NK-92 treated with Interleukin-12 subunit alpha and Interleukin-12 subunit beta, amount 100 ng/mL, for 24 hours (cell line): ENCODE measurements at places on chromosomes 7 and 10.

DNA sequence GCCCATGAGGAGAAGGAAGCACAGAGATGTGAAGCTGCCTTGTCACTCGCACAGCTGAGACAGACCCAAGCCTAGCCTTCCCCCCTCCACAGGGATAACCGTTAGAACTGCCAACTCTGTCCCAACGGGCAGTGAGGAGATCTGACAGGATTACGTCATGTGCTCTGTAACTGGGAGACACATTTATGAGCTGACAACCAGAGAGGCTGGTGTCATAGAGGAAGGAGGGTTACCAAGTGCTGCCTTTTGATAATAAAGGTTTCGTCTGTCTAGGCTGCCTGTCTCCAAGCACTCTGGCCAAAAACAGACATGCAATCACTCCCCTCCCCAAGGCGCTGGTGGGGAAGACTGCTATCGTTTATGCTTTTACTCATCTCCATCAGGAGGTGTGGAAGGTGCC is 165.9 kb downstream of the PLXNA4 start:
- no peak for DNase-seq

- peak; percentile 43 for DNase-seq
These were observed 62.0 kb upstream of the NAMPT start for GRCh38 chr7:106346678-106347217.

DNA sequence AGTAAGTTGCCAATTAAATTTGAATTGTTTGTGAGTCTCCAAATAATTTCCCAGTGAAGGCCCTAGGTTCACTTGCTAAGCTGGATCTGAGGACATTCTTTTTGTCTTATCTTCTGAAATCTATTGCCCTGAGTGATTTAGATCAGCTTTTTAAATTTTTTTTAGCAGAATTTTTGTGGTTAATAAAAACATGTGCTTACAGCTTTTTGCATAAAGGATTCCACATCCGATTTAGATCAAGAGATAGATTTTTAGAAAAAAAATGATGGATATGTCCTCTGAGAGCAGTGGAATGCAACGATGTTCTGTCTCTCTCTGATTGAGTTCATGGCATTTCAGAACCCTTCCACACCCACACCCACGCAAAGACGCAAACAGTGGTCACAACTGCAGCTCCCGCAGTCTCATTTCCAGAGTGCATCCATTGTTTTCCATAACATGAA is 358.8 kb downstream of the SUGCT start:
- DNase-seq, result no peak

- DNase-seq, result no peak
These were observed 8.2 kb upstream of the RBP3 start for GRCh38 chr10:47339759-47340607.

DNA sequence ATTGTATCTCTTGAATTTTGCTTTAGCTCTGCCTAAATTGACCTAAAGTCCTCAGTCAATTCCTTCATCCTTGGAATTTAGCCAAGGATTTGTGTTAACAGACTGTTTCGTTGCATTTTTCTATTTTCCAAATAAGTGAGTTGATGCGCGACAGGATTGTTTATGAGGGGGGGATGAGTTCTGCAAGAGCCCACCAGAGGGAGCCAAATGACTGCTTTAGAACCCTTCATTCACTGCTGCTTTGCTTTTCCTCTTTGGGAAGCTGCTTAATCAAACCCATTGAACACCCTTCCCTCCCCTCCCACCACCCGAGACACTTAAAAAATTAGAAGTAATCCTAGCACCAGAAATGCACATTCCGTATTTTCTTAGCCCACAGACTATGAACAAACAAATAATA is 33.7 kb upstream of the PTF1A start:
- DNase-seq, result no peak

DNA sequence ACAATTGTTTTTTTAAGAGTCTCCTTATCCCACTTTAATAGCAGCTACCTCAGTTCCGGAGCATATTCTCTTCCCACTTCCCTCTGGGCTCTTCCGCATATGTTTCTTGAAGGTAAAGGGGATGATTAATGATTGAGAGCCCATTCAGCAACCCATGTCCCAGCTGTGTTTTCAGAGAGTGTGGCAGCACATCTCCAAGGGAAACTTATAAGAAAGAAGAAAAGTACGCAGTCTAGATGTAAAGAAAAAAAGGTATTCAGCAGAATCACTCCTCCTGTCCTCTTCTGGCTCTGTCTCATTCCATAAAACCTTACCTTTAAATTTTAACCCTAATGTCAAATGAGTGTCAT is 9.7 kb upstream of the ANKRD7 start:
- no peak for DNase-seq

GRCh38 chr7:604001-604883 is 84.6 kb upstream of the PDGFA start:
- DNase-seq, result no peak

DNA sequence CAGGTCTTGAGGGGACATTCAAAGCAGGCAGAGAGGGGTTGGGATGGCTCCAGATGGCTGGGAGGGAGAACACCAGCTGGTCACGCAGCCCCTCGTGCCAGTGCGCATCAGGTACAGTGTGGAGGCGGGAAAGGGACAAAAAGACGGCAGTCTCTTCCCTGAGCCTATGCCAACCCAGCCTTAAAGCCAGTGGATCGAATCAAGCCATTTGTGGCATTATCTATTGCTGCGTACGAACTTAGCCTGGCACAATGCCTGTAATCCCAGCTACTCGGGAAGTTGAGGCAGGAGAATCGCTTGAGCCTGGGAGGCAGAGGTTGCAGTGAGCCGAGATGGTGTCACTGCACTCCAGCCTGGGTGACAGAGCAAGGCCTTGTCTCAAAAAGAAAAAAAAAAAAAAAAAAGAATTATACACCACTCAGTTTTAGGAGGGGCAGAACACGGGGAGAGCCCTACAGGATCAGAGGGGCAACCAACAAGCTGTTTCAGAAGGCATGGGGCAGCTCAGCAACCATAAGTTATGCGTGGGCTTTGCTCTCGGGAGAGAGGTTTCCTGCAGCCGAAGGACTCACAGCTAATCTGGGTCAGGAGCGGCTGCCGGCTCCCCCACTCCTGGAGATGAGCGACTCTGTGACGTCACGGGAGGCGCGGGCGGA is 356 bp upstream of the NDUFB2 start:
- peak; percentile 94 for DNase-seq

DNA sequence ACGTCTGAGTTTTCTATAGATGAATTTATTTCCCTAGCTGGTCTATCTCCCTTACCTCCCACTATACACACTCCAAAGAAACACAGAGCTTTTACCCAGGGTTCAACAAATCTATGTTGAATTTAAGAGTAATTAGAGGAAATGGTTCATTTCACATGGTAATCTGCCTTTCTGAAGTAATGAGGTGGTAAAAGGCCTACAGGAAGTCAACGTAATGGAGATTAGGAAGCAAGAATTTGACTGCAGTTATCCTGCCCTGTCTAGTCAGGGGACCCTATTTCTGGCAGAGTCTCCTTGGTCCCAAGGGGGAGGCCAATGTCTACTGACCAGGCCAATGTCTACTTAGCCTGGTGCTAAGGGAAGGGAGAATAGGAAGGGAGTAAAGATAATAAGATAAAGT is 21.4 kb upstream of the SIRT1 start:
- no peak for DNase-seq

- no peak for DNase-seq
These were observed 185.4 kb downstream of the DOCK4 start for GRCh38 chr7:112020800-112021199.

- no peak for DNase-seq
These were observed at the start of gene GRB10 for GRCh38 chr7:50782375-50783208. TSS of gene GRB10 (minus strand) at chr7:50782896. CDS start at chr7:50732322, 50,574 bp downstream.

- DNase-seq, result no peak
These were observed 28.0 kb upstream of the VSIR start for GRCh38 chr10:71801361-71801760.

DNA sequence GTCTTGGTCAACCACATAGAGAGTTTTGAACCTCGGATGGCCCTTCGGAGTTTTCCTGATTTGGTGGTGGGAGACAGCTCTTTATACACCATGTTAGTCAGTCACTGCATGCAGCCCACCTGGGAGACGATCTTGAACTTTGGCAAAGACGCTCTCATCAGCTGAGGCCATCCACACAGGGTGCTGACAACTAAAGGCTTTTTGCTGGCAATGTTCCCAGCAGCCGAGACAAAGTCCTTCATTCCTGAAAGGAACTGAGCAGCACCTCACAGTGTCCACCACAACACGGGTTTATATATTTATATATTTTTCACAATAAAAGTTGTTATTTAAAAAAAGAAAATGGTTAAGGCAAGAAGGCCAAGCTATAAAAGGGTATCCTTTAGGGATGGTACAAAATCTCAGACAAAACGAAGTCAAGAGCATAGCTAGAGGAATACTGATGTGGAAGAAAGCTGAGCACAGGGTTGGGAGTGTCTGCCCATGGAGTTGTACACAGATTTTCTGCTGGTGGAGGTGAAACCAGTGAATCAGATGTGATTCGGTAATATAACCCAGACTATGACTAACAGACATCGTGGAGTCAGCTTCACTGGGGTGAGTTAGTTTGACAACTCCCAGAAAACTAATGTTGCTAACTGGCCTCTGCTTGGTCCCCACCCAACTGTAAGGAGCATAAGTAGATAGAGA is 27.4 kb upstream of the CAPZA2 start:
- DNase-seq, result no peak

DNA sequence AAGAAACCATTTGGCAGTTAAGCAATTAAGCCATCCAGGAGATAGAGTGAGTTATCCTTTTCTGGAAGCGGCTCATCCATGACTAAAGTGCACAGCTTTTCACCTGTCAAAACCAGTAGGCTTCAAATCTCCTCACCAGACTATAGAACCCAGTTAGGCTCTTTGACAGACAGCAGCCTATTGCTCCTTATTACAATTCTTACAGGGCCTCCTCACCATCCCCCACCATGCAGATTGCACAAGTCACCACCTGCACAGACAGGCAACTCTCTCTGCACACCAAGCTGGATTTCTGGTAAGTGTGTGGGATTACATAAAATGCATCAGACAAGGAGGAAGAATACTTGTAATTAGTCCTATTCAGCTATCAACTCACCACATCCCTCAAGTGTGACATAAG is 301.6 kb downstream of the SNX13 start:
- DNase-seq, result no peak

DNA sequence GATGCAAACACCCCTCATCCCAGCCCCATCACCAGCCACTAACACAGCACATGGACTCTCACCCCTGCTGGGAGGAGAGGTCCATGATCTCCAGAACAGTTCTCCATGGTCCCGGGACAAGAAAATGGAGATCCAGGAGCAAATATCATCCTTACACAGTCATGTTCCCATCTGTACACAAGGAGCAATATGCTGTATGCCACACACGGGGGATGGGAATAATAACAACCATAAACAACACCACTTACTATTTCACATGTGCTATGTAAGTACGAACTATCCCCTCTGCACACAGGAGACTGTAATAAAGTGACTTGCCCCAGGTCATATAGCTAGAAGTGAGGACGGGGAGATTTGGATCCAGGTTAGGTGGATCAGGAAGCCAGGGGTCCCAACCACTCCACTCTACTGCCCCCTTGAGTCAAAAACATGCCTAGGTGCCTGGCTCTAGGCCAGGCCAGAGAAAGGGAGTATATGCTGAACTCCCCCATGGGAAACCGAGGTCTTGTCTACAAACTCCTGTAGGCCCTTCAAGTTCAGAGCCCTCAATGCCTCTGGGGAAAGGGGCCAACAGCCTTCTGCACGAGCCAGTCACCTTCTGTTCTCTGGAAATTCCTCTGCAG is 34.1 kb downstream of the LRRC20 start:
- no peak for DNase-seq

DNA sequence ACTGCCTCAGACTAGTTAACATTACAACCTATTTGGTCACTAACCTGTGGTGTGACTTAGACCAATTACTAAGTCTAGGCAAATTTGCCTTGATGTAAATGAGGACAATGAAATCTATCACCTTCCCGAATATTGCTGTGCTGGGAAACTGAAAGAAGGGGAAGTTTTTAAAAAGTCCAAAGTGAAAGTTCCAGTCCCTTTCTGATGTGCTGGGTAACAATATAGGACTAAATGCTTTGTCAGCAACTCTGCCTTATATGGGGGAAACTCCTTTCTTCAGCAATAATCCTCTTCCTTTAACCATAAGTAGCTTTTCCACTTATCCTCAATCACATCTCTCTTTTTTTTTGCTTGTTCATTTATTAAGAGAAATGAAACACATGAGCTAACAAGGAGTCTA is 3.9 kb downstream of the PIK3AP1 start:
- no peak for DNase-seq

- DNase-seq, result no peak
These were observed 106.9 kb upstream of the RHEB start for GRCh38 chr7:151626422-151627115.

- DNase-seq, result peak; percentile 91
These were observed at the start of gene GDI2 for GRCh38 chr10:5813341-5814109. TSS of gene GDI2 (minus strand) at chr10:5813434. CDS start at chr10:5813258, 176 bp downstream.

GRCh38 chr7:45937301-45937700 is 16.2 kb upstream of the IGFBP3 start:
- DNase-seq, result no peak

DNA sequence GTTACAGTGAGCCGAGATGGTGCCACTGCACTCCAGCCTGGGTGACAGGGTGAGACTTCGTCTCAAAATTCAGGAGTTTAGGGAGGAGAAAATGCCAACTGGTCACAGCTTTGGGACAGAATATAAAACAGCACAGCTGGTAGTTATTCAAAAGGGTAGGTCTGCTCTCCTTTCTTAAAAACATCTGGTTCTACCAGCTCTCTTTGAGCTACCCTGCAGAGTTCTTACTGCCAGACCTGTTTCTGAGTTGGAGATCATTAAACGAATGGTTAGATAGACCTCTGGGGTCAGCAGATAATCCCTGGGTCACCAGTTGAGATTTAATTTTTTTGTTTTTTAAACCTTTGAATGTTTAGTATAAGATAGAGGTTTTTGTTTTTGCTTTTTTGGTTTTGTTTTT is 52.6 kb downstream of the MCU start:
- DNase-seq, result no peak

DNA sequence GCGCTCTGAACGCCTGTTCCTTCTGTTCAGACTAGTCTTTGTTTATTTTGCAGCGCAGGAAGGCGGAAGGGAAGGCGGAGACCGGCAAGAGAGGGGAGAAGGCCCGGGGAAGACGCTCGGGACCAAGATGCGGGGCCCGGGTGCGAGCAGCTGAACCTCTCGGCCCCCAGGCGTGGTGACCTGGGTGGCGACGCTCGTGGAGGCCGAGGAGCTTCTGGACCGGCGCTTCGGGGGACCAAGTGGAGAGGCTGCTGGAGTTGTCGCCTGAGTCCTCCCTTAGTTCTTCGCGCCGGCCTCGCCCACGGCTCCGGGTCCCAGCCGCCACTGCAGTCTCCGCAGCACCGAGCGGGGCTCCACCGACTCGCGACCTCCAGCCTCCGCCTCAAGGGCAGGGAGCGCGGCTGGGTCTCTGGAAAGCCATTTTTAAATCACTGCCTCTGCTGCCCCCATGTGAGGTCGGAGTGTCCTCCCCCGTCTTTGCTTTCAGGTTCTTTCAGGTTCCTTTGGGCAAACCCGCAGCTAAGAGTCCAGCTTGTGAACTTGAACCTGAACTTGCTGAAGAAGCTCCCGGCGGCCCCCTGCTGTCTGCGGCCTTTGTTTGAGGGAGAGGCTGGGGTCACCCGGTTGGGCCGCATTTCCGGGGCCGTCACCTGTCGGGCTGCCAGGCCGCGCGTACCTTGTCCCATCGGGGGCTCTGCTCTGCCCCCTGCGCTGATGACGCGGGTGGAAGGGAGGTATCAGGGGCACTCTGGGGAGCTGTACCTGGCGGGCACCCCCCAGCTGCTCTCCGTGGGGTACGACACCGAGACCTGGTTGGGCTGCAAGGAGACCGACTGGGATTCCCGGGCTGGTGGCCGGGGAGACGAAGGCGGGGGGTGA is 136.0 kb downstream of the KIF20B start:
- DNase-seq, result no peak

- no peak for DNase-seq
These were observed 790.3 kb upstream of the KCND2 start for GRCh38 chr7:119482671-119483070.

GRCh38 chr10:48934672-48935501 is 4.8 kb downstream of the LRRC18 start:
- peak; percentile 13 for DNase-seq
